Occipital lobe (tissue), 3 donors: ENCODE measurements at places on chromosomes 6 and 20.

DNA sequence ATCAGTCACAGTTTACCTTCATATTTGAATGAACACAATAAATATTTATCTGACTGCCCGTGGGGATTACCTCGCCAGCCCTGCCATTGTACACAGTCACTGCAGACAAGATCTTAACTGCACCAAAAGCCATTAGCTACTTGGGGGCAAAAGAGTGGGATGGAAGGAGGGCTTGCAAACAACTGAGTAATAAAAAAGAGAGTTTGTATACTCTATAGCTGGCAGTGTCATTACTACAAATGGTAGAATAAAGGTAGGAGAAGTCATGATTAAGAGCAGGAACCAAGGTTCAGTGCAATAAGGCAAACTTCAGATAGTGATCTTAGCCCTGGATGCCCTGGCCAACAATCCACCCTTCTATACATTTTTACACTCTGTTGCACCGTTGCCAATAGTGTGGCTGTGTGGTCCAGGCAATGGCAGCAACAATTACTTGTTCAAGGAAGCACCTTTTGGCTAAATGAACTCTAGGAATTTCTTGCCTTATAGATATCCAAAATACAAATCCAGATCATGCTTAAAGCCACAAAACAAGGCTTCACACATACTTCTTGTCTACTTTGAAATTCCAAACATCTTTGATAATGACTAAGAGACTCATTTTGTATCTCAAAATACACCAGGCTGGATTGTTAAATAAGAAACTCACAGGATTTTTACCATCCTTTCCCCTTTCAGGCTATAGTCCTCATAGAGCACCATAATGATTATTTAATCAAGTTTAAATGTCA is 955.4 kb upstream of the ADGRB3 start:
- no peak for DNase-seq

DNA sequence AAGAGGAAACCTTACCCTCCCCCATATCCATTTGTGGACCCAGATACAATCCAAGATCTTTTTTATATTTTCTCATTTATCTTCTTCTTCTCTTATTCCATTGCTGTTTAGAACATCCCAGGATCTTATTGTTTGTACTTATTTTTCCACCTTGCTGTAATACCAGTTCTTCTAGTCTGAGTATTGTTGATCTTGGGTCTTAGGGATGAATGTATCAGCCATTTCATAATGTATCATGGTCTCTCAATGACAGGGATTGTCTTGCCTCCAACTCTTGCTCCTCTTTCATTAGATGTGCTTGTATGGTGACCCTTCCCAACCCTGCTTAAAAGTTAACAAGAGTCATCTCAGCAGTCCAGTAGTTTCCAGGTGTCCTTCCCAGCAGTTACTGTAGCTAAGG is 63.3 kb downstream of the MAP3K4 start:
- DNase-seq: no peak

DNA sequence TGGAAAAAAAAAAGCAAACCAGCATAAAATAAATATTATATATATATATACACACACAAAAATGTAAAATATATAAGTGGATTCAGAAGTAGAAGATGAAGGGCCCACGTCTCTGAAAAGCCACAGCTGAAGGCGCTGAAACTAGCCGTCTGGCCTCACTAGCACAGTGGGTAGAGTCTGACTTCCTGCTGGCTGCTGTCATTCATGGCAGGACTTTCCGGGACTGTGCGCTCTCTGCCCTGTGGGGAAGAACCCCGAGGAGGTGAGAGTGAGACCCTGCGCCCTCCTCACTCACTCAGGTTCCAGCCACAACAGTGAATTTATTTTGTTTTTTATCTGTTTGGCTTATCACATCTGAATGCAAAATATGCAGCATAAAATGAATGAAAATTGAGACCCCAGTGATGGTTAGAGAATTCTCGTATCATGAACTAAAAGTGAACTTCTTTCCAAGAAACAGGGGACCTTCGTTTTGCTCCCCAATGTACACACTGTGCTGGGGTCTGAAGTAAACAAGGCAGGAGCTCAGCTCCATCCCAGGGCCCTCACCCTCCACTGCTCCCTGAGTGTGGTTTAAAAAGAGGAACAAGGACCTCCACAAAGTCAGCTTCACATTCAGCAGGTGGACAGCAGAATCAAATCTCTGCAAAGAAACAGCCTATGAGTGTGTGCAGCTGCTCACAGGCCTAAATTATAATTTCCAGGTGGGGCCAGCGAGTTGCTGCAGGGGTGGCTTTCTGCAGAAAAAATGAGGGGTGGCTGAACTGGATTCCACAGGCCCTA is 1.3 kb upstream of the RAMACL start:
- DNase-seq: no peak

- DNase-seq: peak; percentile 26
Observed at GRCh38 chr6:44655412-44656342, 268.2 kb downstream of the CDC5L start.

- DNase-seq: no peak
Observed at GRCh38 chr6:90297867-90298381, 1.3 kb upstream of the BACH2 start.

GRCh38 chr20:57257701-57258453 is 8.6 kb downstream of the BMP7 start:
- DNase-seq: no peak

- no peak for DNase-seq
Observed at GRCh38 chr20:8464368-8464767, 332.3 kb downstream of the PLCB1 start.

DNA sequence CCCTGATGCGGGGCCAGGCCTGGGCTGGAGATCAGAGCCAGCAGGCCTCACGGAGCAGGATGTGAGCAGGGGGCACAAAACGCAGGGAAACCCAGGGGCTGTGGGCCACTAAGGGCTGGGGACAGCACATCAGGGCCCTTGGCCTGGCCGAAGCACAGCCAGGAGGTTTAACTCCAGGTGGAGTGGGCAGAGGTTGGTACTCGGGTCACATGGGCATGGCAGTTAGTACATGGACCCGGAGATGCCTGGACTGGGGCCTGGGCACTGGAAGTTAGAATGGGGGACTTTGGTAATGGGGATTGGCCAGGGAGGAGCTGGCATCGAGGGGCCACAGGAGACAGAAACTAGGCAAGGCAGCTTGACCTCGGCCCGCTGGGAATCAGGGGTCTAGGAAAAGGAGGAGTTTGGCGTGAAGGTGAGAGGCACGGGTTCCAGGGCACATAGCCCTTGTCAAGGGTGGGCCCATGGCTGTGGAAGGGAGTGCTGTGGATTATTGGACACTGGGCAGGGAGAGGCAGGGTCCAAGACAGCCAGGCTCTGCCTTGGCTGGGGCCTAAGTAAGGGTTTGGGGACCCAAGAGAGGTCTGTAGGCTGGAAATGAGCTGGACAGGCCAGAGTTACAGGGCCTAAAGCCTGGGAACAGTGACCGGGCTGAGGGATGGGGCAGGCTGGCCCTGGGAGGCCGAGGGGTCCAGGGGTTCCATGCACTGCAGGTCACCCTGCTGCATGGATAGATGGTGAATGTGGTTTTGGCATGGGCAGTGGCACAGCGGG is 41.6 kb upstream of the CD93 start:
- DNase-seq: no peak

- DNase-seq: no peak
Observed at GRCh38 chr6:21752054-21752811, 158.7 kb downstream of the SOX4 start.

- no peak for DNase-seq
Observed at GRCh38 chr6:162014069-162014811, 713.3 kb downstream of the PRKN start.
